ENCODE measurements at places on chromosomes 4 and X.

GRCh38 chr4:25807102-25807728, 55.6 kb downstream of the SEL1L3 start:
- no peak for DNase-seq

- no peak for DNase-seq
Measured at GRCh38 chr4:149746276-149746675, 69.4 kb downstream of the IQCM start.

- DNase-seq: no peak
Measured at GRCh38 chr4:15965325-15965724, 2.4 kb upstream of the FGFBP2 start.

- DNase-seq: no peak
Measured at GRCh38 chr4:40289366-40290188, 45.6 kb upstream of the CHRNA9 start.

- no peak for DNase-seq
Measured at GRCh38 chrX:38516196-38516774, 45.1 kb upstream of the TSPAN7 start.

GRCh38 chr4:30856795-30857564, 136.8 kb downstream of the PCDH7 start:
- no peak for DNase-seq

DNA sequence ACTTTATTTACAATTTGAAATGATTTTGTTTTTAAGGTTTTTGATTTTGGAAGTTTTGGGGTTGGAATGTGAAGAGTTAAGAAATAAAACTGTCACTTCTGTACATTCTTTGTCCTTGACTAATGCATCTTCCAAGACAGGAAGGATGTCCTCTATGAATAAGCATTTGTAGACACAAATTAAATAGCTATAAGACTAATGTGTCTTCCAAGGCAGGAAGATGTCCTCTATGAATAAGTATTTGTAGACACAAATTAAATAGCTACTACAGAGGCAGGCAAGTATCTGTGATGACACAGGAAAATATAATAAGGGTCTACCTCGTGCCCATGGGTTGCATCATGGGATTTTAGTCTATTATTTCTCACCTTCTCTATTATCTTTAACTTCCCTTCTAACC, 14.5 kb downstream of the PRSS48 start:
- DNase-seq: no peak

DNA sequence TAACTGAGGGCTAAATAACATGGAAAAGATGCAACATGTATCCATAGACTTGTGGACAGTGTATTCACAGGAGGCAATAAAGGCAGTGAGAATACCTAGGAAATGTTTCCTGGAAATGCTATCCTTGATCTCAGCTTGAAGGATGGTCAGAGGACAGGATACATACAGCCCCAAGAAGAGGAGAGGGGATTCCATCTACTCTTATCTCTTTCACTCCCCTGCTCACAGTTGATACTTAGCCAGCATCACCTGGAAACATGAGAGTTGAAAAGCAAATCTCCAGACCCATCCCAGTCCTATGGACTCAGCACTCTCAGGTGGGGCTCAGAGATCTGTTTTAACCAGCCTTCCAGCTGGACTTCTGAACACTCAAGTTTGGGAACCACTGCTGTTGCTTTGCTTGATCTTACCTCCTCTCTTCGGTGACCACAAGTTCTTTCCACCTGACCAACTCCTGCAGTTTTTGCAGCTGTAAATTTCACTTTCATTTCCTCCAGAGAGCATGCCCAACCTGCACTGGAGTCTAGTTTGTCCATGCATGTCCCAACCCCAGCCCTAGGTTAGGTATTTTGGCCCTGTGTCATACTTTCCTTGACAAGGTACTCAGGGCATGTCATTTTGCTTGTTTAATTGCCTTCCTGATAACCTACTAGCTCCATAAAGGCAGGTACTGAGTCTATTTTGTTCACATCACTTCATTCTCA, 10.4 kb downstream of the RELL1 start:
- DNase-seq: no peak

- no peak for DNase-seq
Measured at GRCh38 chrX:102517326-102517725, 787 bp upstream of the TMSB15A start.

GRCh38 chr4:1205586-1206298, 33.4 kb upstream of the SPON2 start:
- DNase-seq: peak; percentile 40

DNA sequence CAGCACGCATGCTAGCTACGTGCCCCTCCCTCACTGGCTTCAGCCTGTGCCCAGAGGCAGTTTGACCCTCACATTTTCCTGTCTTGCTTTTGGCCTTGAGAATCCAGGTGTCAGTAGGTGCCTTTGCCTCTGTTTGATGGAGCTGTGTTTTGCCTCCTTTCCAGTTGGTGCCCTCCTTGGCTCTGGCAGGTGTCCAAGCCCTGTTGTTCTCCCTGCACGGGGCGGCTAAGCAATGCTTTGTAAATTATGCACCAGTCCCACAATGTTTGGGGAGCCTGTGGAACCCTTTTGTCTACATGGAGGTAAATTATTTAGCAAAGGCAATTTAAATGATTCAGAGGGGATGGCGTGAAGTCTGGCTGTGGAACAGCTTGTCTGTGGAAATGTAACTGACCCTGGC, 202.9 kb upstream of the BOD1L1 start:
- DNase-seq: no peak

GRCh38 chrX:70480660-70481018, 36.0 kb downstream of the DLG3 start:
- DNase-seq: peak; percentile 45

GRCh38 chr4:58962424-58962823, 1852.2 kb upstream of the IGFBP7 start:
- no peak for DNase-seq

DNA sequence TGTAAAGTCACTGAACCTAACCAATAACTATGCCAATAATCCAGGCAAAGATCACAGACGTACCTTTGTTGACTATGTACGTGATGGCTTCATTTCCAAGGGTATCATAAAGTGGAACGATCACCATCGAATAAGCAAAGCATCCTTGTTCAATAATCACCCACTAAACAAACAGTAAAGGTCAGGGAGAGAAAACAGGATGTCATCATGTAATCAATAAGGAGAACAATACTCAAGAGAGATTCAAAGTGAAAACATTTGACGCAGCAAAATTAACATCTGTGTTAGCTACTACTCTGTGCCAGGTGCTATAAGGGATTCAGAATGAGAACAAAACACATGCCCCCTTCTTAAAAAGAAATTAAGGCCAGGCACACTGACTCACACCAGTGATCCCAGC, 42.9 kb upstream of the CENPU start:
- DNase-seq: no peak

DNA sequence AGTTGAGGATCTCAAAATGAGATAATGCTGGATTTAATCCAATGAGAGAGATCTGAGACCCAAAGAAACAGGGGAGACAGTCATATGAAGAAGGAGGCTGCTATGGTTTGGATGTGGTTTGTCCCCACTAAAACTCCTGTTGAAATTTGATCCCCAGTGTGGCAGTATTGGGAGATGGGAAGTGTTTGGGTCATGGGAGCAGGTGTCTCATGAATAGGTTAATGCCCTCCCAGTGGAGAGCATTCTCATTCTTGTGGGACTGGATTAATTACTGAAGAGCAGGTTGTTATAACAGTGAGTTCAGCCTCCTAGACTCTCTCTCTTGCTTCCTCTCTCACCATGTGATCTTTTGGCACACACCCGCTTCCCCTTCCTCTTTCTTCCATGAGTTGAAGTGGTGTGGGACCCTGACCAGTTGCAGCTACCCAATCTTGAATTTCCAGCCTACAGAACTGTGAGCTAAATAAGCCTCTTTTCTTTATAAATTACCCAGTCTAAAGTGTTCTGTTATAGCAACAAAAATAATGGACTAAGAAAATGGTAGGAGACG, 70.3 kb downstream of the PPEF2 start:
- no peak for DNase-seq

GRCh38 chr4:137378821-137379220, 153.5 kb downstream of the PCDH18 start:
- DNase-seq: no peak

DNA sequence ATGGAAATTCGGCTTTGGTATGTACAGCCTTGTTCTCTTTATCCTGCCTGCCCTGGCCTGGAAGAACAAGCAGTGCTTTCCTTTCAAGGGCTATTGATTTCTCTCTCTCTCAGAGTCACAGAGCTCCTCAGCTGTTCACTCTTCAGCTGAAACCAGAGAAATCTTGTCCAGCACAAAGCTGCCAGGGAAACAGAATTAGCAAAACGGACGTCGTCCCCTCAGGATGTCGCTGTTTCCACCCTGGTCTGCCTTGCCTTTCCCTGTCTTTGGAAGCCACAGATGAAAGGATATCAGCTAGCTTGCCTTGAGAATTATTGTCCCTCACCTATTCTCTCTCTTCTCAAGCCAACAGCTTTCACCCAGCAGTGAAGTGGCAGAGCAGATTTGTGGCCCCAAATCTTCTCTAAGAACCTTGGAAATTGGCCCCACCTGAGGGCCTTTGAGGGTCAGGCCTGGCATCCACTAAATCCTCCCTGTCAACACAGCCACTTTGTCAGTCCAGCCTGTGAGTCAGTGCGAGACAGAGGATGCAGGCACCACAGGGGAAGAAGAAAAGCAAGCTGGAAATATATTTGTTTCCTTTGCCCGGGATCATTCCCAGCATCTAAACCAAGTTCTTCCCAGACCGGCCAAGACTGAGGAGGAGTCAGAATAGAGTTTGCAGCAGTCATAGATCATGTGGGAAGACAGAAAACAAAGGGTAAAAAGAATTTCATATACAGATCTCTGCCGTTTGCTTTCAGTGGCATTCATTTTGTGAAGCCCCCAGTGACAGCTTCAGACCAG, 63.8 kb upstream of the MTM1 start:
- DNase-seq: no peak

- DNase-seq: no peak
Measured at GRCh38 chr4:182205306-182205705, 37.9 kb upstream of the TENM3 start.

- peak; percentile 68 for DNase-seq
Measured at GRCh38 chr4:110475881-110476818, at the start of gene ENPEP. Gene ENPEP, plus strand, starts transcription at chr4:110476155. Its CDS starts 260 bp downstream, at chr4:110476415.

DNA sequence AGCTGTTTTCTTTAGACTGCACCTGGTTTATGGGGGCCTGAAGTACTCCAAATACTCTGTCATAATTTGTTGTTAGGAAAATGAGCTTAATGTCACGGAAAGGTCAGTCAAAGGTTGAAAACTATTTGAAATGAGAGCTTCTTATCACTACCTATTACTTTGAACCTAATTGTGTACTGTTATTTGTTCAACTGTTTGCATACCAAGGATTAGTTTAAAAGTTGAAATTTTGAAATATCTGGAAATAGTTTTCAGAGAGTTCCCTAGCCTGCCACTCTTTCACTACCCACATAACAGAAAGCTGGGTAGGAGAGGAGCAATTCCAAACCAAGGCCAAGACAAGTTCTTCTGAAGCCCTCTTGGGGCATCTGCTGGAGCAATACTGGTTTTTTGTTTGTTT, 28.0 kb upstream of the AP1AR start:
- no peak for DNase-seq

DNA sequence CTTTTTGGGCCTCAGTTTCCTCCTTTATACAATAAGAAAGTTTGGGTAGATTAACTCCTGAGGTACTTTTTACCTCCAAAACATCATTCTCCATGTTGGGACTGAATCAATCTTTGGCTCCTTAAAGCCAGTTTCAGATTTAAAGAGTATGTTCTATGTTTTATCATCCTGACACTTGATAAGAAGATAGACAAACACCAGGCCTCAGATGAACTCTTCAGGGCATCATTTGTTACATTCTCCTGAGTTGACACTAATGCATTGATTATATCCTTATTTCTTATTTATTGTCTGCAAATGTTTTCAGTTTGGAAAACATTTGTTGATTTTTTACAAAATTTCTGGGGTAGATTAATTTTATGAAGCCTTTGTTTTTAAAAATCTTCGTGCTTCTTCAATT, 102.7 kb upstream of the CCSER1 start:
- no peak for DNase-seq

- DNase-seq: no peak
Measured at GRCh38 chr4:187602339-187603092, 393.1 kb upstream of the ZFP42 start.

DNA sequence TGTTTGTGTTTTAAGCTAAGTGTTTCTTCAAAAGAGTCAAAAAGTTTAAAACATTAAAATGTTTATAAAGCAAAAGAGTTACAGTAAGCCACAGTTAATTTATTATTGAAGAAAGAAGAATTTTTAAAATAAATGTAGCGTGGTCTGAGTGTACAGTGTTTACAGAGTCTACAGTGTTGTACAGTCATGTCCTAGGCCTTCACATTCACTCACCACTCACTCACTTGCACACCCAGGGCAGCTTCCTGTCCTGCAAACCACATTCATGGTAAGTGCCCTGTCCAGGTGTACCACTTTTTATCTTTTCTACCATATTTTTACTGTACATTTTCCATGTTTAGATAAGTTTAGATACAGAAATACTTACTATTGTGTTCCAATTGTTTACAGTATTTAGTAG, 239.7 kb upstream of the AGA start:
- no peak for DNase-seq

GRCh38 chr4:140242357-140243277, 88.6 kb upstream of the MAML3 start:
- no peak for DNase-seq

- DNase-seq: no peak
Measured at GRCh38 chrX:134484039-134484438, 24.1 kb downstream of the HPRT1 start.

- DNase-seq: no peak
Measured at GRCh38 chrX:150854856-150855255, 43.6 kb downstream of the CD99L2 start.

DNA sequence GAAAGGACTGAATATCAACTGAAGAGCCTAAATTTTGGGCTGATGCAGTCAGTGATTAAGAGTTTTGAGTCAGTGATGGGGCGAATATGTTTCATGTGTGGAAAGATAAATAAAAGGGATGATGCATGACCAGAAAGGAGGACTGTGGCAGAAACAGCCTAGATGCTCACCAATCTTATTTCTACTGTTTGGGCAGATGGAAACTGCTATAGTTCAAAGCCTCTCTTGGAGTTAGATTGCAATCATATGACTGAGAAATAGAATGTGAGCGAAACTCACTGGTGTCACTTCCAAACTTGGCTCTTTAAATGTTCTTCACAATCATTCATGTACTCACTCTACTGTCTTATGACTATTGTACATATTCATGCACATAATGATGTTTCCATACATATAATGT, 35.4 kb upstream of the YTHDC1 start:
- DNase-seq: no peak

Data from Right ventricle myocardium superior (tissue), 1 donor.